Stimulated activated CD4-positive, alpha-beta T cell treated with anti-CD3 and anti-CD28 coated beads, TNF-alpha, amount 100 ng/mL, for 1 hour (primary cell): ENCODE measurements at places on chromosomes 4 and X.

GRCh38 chr4:17194586-17194985 lies 296.1 kb upstream of the LDB2 start:
- no peak for DNase-seq

DNA sequence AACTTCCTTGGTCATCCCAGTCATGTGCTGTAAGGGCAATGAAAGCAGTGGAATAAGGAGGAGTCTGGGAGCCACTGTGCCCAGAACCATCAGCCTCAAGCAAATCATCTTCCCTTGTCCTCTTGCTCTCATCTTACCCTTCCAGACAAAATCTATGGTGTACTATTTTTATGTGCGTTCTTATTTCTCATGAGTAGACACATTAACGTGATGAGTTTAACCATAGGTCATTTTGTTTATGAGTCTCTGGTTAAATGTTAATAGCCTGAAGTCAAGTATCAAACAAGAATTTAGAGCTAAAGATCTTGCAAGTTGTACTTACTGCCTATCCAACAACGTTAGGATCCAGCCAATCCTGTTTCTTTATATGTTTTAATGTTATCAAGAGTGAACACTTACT lies 495.3 kb downstream of the SPRY1 start:
- no peak for DNase-seq

- DNase-seq = no peak
These were observed 94.4 kb downstream of the UGT8 start for GRCh38 chr4:114692958-114693357.

DNA sequence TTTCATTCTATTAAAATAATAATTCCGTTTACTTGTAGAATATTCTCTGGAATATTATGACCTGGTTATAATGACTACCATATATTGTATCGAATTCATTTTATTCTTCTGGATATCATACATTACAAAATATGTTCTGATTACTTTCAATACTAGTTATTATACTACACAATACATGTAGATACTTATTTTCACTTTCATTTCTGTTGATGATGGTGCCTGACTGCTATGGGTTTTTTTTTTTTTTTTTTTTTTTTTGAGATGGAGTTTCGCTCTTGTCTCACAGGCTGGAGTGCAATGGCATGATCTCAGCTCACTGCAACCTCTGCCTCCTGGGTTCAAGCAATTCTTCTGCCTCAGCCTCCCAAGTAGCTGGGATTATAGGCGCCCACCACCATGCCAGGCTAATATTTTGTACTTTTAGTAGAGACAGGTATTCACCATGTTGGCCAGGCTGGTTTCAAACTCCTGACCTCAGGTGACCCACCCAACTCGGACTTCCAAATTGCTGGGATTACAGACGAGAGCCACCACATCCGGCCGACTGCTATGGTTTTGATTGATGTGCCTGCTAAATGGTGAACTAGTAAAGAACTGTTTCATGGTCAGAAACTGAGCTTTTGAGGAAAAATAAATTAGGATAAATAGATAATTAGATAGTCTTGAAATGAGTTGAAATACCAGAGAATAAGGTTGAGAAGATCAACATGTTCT lies 39.5 kb downstream of the PCDH10 start:
- DNase-seq = no peak

DNA sequence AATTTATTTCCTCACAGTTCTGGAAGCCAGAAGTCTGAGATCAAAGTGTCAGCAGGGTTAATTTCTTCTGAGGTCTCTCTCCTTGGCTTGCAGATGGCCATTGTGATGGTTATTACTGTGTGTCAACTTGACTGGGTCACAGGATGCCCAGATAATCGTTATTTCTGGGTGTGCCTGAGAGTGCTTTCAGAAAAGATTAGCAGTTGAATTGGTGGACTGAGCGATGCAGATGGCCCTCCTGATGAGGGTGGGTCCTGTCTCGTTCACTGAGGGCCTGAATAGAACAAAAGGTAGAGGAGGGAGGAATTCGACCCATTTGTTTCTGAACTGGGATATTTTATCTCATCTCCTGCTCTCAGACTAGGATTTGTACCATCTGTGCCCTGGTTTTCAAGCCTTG lies 15.7 kb downstream of the SMIM43 start:
- no peak for DNase-seq

- no peak for DNase-seq
These were observed 199.9 kb downstream of the SHOX start for GRCh38 chrX:830532-830931.

DNA sequence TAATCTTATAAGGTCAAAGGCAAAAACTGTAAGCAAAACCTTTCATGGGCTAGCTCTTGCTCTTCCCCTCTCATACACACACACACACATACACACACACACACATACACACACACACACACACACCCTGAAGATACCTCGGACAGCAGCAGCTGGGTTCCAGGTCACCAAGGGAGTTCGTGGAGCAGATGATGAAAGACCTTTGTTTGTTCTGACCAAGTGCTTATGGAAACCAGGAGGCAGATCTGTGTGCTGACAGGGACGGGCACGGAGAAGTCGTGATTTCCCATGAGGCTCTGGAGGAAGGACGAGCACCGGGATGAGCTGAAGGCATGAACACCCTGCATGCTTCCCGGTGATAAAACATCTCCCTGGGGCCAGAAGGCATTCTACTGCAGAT lies 35.4 kb upstream of the CRMP1 start:
- DNase-seq = no peak

GRCh38 chr4:91837608-91838029 lies 466.1 kb upstream of the GRID2 start:
- DNase-seq = no peak

GRCh38 chrX:71912156-71912555 lies 1.5 kb downstream of the NHSL2 start:
- no peak for DNase-seq

- no peak for DNase-seq
These were observed 231.9 kb downstream of the STPG2 start for GRCh38 chr4:97911236-97911906.
